ENCODE measurements at places on chromosomes 3 and 15.

DNA sequence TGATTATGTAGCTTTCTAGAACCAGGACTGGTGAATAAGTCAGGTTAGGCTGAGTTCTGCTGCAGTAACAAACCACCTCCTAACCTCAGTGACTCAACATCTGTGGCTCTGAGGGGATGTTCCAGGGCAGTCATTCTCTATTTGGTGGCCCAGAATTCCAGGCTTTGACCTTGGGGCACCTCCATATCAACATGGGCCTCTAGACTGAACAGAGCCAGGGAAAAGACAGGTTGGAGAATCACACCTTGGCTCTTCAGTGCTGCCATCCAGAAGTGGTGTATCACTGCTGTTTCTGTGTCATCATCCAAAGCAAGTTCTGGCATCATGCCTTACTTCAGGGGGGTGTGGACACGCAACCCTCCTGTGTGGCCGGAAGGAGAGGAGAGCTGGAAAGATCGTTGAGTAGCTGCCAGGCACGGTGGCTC, 15.3 kb downstream of the ZBTB47 start:
- no peak for DNase-seq

- peak; percentile 61 for DNase-seq
These were observed 38.8 kb downstream of the CBLB start for GRCh38 chr3:105829871-105830622.

- no peak for DNase-seq
These were observed 355.0 kb upstream of the CFAP20DC start for GRCh38 chr3:59404851-59405250.

DNA sequence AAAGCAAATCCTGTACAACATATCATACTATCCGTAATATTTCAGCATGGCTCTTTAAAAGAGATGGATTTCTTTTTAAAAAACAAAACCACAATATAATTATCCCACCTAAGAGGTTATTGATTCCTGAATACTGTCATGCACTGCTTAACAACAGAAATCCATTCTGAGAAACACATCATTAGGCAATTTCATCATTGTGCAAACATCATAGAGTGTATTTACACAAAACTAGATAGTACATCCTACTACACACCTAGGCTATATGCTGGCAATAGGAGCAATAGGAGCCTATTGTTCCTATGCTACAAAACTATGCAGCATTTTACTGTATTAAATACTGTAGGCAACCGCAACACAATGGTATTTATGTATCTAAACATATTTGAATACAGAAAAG, 242.0 kb downstream of the NEK10 start:
- no peak for DNase-seq

DNA sequence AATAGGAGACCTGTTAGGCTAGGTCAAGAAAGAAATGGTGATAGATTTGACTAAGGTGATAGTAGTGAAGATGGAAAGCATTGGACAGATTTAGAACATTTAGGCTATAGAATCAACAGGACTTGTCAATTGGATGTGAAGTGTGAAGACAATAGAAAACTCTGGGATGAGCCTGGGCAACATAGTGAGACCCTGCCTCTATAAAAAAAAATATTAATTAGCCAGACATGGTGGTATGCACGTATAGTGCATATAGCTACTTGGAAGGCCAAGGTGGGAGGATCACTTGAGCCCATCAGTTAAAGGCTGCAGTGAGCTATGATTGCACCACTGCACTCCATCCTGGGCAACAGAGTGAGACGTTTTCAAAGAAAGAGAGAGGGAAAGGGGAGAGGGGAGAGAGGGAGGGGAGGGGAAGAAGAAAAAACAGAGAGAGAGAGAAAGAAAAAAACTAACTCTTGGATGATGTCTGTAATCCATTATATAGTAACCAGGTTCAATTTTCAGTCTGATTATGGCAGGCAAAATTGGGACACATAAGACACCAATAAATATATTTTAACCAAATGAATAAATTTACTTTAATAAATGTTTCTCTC, 9.6 kb downstream of the SENP8 start:
- no peak for DNase-seq

GRCh38 chr3:67587811-67588210, 66.6 kb downstream of the SUCLG2 start:
- DNase-seq = no peak

DNA sequence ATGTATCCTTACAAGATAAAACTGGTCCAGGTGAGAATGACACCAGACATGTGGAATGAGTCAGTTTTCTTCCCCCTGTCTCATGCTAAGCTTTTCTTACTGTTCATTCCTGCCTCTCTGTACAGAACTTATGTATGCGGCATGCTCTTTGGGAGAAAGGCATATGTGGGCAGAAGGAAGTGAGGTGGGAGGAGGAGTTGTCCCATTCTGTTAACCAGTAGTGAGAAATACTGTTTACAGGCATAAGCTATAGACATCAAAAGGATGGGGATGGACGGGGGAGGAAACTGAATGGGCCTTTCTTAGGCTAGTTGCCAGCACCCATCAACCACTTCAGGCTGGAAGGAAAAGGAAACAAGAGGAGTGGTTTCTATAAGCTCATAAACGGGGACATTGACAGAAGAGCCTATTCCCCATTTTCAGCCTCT, 143.6 kb upstream of the BHLHE40 start:
- no peak for DNase-seq

- no peak for DNase-seq
These were observed 15.1 kb downstream of the GRIP2 start for GRCh38 chr3:14524920-14525660.

DNA sequence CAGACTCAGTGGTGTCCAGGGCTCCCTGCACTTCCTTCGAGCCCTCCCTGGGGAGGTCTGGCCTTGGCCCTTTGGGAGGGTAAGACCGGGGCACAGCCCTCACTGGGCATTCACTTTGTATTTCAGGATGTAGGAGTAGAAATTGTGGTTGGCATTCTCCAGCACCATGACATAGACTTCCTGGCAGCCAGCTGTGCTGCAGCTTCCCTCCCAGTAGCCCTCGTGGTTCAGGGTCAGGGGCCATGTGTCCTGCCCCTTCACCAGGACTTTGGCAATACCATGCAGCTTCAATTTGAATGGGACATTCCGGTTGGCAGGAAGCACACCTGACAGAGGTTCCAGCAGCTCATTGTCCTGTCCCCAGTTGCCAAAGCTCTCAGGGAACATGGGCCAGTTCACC, 47.3 kb downstream of the KY start:
- DNase-seq = no peak

- no peak for DNase-seq
These were observed 171.3 kb downstream of the ITPR1 start for GRCh38 chr3:4664412-4664811.

DNA sequence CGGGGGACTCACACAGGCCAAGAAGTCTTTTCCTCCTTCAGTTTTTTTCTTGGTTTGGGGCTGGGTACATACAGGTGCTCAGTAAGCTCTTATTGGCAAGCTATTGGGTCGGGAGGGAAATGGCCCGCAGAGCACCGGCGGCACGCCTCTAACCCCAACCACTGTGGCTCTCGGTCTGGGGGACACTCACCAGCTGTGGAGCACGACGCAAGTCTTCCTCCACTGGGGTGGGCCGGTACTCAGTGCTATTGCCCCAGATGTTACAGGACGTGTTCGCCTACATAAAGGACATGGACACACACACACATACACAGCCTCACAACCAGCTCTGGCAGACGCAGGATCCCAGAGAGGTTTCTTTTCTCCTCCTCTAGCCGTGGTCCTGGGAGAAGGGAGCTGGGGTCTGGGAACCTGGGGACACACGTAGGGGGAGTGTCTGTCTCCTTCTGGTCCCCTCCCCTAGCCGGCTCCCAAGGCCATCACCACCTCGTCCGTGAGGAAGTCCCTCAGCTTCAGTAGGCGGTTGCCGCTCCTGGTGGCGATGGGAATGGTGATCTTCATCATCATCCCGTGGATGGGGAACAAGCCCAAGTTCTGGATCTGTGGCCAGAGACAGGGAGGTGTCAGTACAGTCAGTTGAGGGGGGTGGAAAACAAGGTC, 33.4 kb downstream of the FEM1B start:
- DNase-seq = no peak

- no peak for DNase-seq
These were observed 79.7 kb upstream of the ZNF280D start for GRCh38 chr15:56812961-56813360.

GRCh38 chr3:122998206-122998605, 29.4 kb downstream of the SEMA5B start:
- no peak for DNase-seq

- DNase-seq = no peak
These were observed 98.2 kb downstream of the TLE3 start for GRCh38 chr15:69999392-70000085.

- DNase-seq = no peak
These were observed 925.1 kb upstream of the NR2F2 start for GRCh38 chr15:95405447-95405846.

DNA sequence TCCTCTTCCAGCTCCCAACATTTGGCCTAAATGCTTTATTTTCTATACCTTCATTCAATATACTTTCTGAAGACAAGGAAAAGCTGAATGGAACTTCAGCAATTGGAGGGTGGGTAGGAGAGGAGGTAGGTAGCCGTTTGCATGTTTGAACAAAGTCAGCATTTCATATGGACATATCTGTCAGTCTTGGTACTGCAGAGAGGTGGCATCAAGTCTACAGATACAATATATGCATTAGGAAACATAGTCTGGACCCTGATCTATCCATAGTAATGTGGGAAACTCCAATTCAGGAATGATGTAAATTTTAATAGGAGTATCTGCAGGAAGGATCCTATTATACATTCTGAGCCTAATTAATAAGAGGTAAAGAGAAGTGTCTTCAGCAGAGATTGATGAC, 526.4 kb downstream of the MECOM start:
- DNase-seq = no peak

DNA sequence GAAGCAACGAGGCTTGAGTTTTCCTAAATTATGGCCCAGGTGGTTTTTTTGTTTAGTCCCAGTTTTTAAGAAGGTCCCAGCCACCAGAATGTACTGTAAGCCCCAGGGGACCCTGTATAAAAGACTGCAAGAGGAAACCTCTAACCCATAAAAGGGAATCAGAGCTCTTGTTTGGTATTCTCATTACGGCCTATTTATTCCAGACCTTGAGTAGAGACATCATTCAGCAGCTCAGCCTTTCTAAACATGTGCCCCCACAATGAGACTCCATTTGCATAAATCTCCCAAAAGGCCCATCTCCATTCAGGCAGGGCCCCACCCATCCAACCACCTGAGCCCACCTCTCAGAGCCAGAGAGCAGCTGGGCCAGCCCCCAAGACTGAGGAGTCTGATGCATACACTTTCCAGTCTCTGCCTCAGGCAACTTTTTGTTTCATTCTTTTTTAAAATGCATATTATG, 25.7 kb downstream of the ZDHHC3 start:
- DNase-seq = peak; percentile 57

DNA sequence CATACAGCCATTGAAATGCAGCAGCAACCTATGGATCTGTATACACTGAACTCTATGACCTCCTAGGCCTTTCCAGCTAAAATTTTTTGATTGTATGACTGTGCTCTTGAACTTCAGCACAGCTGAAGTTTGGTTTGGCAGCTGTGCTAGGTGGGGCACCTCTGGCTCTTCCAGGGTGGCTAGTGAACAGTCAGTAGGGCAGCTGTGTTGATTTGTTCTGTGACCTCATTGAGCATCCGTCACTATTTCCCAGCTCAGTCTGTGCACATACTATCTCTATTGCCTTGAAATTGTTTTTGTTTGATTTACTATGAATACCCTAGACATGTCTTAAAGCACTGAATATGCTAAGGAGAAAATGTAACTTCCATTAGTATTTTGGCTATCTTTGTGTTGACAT, 363.2 kb upstream of the NAALADL2 start:
- no peak for DNase-seq
